WTC11 (cell line): ENCODE measurements at places on chromosomes 4 and X. TPM values are rescaled to one million over a fixed set of nuclear protein-coding genes. Genes with fewer than 3 reads are reported as not detected.

DNA sequence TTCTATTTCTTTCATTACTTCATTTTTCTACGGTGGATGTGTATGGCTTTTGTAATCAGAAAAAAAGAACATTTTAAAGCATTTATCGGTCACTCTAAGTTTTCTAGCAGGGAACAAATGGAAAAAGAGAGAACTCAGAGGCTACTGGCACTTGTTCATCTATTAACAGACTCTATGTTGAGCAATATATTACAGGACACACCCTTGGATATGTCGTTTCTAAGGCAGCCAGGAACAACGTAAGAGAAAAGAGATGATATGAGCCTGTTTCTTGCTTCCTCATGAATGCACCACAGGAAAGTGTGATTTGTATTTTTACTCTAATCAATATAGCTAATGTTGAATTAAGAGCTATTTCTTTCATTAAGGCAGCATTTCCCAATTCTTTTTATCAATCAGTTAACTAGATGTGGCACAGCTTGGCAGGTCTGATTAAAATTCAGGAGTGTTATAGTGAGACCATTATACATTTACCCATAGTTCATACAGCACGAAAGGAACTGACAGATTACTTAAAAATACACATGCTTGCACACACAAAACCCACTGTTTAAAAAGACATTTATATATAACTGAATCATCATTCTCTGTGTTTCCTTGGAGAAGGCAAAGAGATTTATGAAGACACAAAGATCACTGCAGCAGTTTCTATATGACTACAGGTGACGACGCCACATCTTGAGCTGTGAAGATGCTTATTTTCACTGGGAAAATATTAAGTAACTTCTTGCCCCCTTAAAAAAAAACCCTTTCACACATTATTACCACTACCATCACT lies 13.0 kb downstream of the RAB9B start:
- no peaks in the 10 kb centered on the region for H3K36me3 ChIP-seq
- no peak overlapping the region for H3K27ac ChIP-seq
- no peak for DNase-seq
- no peaks in the 10 kb centered on the region for H3K4me1 ChIP-seq
- peaks cover 30% of the 10 kb centered on the region for H3K27me3 ChIP-seq

PF4V1 gene
- total RNA-seq = not detected in 3 replicates

GABRG1 gene
- total RNA-seq = 0.17 to 0.34 TPM (median 0.30 TPM) in 3 replicates

DNA sequence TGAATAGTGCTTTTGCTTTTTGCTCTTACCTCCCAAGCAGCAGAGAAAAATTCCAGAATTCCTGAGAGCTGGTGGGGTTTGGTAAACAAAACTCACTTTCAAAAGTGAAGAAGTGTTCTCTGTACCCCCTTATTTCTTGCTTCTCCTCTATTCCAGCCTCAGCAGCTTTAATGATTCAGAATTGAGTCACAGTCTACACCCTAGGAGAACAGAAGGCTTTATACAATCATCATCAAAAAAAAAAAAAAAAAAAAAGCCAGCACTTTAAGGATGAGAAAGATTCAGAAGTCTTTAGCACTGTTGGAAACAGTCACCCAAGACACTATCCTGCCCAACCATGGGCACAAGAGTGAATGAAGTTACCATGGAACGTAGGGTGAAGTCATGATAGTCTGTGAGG lies 1583.1 kb upstream of the PCDH10 start:
- H3K27ac ChIP-seq = no peak overlapping the region
- no peaks in the 10 kb centered on the region for H3K4me1 ChIP-seq
- no peak overlapping the region for H3K4me3 ChIP-seq
- peaks cover 26% of the 10 kb centered on the region for H3K36me3 ChIP-seq

CT83 gene
- not detected in 3 replicates for total RNA-seq

DNA sequence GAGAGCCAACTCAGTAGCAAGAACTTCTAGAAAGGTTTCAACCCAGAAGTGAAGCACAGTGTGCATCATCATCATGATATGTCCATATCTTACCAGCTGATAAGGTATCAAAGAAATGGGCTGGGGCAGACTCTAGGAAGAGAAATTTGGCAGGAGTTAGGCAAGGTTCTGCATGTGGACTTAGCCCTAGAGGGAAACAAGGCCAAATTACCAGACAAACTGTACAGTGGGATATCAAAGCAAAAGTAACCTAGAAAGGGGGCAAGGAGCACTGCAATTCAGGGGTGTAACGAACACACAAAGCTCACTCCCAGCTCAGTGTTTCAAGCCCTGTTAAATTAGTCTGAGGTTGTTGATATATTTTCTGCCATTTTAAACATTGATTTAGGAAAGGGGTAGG lies 407.4 kb downstream of the SMARCA1 start:
- peaks cover 4% of the 10 kb centered on the region; the same call in 1 of the 2 replicates for H3K36me3 ChIP-seq
- no peak overlapping the region for H3K4me3 ChIP-seq
- no peak for DNase-seq
- peaks cover 32% of the 10 kb centered on the region for H3K4me1 ChIP-seq
- H3K27ac ChIP-seq = no peak overlapping the region

CFAP99 gene
- 0.23 to 0.41 TPM in 2 of 3 replicates, not detected in the other for total RNA-seq
